ENCODE measurements at places on chromosomes 1 and 21.

- no peak for DNase-seq
These were observed 32.0 kb upstream of the EXO1 start for GRCh38 chr1:241816008-241816407.

- no peak for DNase-seq
These were observed 3.0 kb downstream of the EFNA3 start for GRCh38 chr1:155081472-155082300.

- DNase-seq, result no peak
These were observed 2.3 kb downstream of the ACTL8 start for GRCh38 chr1:17757426-17757825.

GRCh38 chr1:158154501-158154900 lies 26.2 kb upstream of the CD1D start:
- DNase-seq, result no peak

- no peak for DNase-seq
These were observed 29.4 kb downstream of the FRRS1 start for GRCh38 chr1:99737016-99737415.

- DNase-seq, result no peak
These were observed 18.1 kb upstream of the POFUT2 start for GRCh38 chr21:45305836-45306235.

- DNase-seq, result no peak
These were observed 153.6 kb upstream of the SAMSN1 start for GRCh38 chr21:14699433-14700407.

DNA sequence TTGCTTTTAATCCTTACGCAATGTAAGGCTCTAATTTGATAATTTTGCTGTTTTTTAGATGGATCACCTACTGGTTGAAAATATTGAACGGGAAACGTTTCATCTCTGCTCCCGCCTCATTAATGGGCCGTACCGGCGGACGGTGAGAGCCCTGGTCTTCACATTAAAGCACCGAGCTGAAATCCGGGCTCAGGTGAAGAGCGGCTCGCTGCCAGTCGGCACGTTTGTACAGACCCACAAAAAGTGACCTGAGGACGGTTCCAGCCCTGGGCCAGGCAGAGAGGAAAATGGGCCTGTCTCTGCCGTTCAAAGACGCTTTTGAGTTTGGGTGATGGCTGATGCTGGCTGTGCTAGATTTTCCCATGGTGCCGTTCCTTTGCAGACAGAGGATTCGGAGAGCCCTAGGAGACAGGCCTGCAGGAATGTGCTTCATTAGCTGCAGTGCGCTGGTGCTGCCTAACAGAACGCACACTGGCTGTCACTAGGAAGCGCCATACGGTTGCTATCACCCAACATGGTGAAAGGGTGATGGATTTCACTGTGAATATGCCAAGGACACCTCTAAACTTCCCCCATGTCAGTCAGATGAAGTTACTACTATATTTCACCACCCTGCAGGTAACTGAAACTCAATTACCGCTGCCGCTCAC lies 42.9 kb downstream of the TCEANC2 start:
- no peak for DNase-seq

DNA sequence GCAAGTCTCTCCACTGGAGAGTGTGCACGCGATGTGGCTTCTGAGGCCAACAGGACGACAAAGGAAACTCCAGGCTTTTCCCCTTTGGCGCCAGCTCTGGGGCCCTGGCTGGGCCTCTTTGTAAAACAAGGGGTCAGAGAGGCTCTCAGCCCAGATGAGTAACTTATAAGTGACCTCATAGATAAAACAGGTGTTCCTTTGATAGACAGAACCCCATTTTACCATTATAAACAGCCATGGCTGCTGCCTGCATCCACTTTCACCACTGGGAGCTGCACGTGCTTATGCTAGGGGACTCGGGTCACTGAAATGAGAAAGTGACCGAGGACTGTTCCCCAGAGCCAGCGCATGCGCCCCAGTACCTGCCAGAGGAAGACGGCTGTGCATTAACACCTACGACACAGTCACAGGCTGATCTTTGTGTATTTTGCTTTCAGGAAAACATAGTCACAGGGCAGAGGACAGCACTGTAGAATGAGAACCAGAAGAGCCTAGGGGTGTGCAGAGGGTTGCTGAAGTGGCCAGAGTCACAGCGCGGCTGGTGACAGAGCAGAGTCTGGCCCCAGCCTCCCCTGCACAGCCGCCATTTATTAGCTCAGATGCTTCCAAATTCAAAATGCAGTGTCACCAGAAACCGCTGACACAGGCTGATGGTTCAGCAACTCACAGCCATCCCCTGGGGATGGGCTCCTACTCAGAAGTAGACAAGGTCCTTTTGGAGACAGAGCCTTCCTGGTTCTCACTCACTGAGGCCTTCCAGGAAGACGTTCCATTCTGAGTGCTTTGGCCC lies 12.7 kb downstream of the RNF207 start:
- no peak for DNase-seq

- DNase-seq, result no peak
These were observed 205.5 kb upstream of the HOOK1 start for GRCh38 chr1:59609245-59609644.

GRCh38 chr1:175262621-175263020 lies 70.0 kb upstream of the KIAA0040 start:
- DNase-seq, result no peak

Measured in stimulated activated CD8-positive, alpha-beta memory T cell treated with anti-CD3 and anti-CD28 coated beads, Interleukin-4, amount 100 ng/mL, for 1 hour (primary cell).